ENCODE measurements at places on chromosomes 16 and 17.

DNA sequence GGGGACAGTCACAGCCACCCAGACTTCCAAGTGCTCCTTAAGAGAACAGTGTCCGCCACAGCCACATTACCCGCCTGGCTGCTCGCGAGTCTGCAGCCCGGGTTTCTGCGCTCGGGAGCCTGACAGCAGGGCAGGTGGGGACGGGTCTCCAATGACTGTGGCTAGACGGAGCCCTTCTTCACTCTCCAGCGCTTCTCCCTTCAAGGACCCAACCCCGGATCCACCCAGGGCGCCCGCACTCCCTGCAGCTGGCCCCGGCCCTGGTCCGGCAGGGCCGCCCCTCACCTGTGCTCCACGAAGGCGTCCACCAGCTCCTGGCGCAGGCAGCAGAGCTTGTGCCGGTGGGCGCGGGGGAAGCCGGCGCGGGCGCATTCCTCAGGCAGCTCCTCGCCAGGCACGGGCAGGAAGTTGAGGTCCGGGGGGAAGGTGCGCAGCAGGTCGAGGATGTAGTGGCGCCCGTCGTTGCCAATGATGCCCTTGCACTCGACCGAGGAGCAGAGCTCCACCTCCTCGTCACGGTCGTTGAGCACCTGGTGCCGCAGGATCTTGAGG lies 13.9 kb downstream of the CLUH start:
- DNase-seq, result no peak

DNA sequence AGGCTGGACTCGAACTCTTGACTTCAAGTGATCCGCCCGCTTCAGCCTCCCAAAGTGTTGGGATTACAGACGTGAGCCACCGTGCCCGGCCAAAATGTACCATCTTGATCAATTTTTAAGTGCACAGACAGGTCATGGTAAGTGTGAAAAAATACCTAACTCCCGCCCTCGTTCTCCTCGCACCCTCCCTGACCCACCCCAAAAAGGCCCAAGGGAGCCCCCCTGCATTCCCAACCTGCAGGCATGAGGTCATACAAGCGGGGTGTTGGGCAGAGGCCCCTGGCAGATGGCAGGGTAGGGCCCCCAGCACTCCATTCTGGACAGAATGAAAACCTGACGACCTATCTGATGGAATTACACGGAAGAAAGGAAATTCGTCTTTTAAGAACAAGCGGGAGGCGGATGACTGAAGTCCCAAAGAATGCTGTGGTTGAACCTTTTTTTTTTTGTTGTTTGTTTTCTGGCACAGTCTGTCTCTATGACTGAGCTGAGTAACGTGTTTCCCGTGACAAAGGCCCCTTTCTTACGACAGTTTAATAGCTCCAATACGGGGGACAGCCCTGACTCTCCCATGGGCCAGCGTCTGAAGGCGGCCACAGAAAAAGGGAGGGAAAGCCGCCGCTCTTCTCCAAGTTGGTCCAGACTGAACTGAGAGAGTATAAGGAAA lies 376.4 kb downstream of the SLC39A11 start:
- DNase-seq, result peak; percentile 85

- DNase-seq, result no peak
These were observed 60.4 kb downstream of the PDPK1 start for GRCh38 chr16:2598133-2598641.

- DNase-seq, result no peak
These were observed 24.1 kb downstream of the ALOX15B start for GRCh38 chr17:8062807-8063483.

- DNase-seq, result no peak
These were observed 44.5 kb downstream of the ANKFY1 start for GRCh38 chr17:4219241-4219640.

GRCh38 chr17:61757168-61757567 lies 106.2 kb downstream of the BRIP1 start:
- DNase-seq, result no peak

DNA sequence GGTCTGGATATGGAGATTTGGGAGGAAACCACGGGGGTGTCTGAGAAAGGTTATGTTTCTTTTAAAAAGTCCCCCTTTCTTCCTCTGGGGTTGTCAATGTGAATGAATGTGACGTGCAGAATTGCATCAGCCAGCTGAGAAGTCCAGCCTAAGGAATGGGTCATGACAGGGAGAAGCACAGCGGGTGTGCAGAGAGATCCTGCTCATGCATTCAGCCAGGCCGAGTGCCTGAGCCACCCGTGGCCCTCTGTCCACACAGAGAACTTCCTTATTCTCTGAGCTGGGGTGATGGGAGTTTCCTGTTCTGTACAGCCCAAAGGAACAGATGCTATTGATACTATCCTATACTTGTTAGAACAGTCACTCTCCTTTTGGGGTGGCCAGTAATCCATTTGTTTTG lies 117.9 kb downstream of the CPPED1 start:
- no peak for DNase-seq

DNA sequence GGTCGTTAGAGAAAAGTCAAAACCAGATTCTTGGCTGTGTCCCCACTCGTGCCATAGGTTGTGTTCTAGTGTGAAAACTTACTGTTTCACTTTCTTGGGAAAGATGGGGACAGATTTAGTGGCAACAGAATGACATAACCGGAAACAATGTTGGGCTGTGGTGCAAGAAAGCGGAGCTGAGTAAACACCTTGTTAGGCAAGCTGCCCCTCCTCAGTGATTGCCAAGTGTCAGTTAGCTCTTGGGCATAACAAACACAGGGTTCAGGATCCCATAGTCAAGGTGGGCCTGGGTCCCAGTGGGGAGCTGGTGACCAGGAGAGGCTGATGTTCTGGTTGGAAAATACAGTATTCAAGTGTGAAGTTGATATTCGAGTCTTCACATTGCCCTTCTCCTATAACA lies 15.4 kb downstream of the UBN1 start:
- DNase-seq, result peak; percentile 24

- no peak for DNase-seq
These were observed 6.0 kb downstream of the CCDC137 start for GRCh38 chr17:81672504-81672903.

GRCh38 chr16:68740628-68741346 lies 3.7 kb downstream of the CDH1 start:
- no peak for DNase-seq

DNA sequence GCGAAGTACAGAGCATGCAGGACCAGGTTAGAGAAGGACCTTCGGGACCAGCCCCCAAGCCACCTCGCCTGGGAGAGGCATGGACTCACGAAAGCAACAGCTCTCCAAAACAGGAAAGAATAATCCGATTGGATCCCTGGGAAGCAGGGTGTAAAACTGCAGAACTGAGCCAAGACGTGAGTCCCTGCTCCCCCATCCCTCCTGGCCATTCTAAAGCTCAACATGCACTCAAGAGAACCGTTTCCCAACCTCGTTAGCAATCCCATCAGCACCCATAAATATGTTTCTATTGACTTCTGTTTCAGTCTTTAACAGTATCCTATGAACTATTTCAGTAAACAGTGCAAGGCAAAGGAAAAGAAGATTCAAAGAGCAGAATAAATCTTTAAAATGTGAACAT lies 167.0 kb downstream of the COPRS start:
- no peak for DNase-seq

DNA sequence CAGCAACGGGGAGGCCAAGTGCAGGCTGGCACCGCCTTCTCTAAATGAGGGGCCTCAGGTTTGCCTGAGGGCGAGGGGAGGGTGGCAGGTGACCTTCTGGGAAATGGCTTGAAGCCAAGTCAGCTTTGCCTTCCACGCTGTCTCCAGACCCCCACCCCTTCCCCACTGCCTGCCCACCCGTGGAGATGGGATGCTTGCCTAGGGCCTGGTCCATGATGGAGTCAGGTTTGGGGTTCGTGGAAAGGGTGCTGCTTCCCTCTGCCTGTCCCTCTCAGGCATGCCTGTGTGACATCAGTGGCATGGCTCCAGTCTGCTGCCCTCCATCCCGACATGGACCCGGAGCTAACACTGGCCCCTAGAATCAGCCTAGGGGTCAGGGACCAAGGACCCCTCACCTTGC lies 18.5 kb downstream of the NGFR start:
- no peak for DNase-seq
